Amniotic stem cell (primary cell): ENCODE measurements at places on chromosomes 5 and 9.

- DNase-seq: no peak
Measured at GRCh38 chr9:12065050-12065449, 628.1 kb upstream of the TYRP1 start.

- no peak for DNase-seq
Measured at GRCh38 chr5:40503439-40503838, 176.3 kb upstream of the PTGER4 start.

DNA sequence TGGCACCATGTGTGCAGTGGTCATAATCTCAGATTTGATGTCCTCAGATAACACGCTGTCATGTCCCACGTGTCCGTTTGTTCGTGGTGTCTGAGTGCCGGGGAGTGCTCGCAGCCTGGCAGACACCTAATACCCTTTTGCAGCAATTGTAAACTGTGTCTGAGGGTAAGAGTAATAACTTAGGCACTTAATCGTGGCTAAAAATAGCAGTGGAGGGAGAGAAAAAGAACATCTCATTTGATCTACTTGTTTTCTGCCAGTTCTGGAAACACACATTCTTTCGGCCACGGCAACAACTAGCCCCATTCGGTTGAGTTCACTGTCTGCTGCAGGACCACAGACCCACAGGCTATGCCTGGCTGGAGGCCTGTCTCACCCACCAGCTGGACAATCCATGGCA lies 16.5 kb downstream of the ADCY2 start:
- no peak for DNase-seq

DNA sequence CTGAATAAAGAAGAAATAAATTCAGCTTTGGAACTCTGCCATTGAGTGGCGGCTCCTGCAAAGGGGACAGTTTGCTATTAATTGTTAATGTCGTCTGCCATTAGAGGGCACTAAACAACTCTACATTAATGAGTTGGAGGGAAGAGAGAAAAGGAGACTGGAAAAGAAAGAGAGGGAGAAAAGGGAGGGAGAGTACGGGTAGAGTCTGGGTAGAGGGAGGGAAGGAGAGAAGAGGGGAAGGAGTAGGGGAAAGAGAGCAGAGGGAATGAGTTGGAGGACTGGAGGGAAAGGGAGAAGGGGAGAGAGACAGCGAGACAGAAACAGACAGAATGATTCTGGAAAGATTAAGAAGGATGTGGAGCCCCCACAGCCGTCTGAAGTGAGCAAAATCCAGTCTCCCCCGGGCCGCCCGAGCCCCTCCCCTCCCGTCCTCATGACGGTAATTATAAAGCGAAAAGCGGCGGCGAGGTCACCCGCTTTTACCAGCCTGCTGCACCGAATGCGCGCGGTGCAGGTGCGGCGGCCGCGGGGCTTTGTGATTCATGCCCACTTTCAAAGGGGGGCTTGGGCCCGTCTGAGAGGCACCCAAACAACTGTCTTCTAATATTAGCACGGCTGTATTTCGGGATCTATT lies 1.9 kb upstream of the FST start:
- DNase-seq: peak; percentile 34
